Colonic mucosa (tissue), 4 donors: ENCODE measurements at places on chromosomes 3 and 15.

- no peak overlapping the region for H3K27ac ChIP-seq
- no peak for DNase-seq
- H3K4me3 ChIP-seq, result peak overlapping the region; percentile 5
- H3K4me1 ChIP-seq, result no peaks in the 10 kb centered on the region
Measured at GRCh38 chr3:13072600-13073325, 466 bp downstream of the IQSEC1 start.

DNA sequence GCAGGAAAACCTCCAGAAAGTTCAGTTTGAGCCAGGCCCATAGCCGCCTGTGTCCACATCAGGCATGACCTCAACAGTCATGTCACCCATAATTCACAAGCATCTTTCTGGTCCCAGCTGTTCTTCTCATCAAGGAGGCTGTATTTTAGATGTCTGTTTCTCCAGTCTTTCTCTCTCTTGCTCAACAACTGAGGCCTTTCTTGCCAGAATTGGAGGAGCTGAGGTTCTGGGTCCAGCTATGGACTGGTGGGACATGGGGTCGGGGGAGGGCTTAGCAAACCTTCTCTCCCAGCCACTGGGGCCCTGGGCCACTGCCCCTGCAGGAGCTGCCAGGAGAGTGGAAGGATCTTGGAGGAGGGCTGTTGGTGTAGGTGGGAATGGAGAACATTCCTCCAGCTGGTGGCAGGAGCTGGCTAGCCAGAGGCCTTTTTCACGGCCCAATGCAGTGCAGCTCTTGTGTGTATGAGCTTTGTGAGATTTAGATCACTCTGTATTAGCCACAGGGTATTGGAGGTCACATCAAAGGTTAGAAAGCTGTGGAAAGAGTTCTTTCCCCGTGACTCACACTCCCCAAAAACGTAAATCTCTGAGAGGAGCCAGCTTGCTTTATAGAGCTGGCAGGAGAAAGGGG, 23.5 kb downstream of the MAGEF1 start:
- DNase-seq, result no peak
- H3K4me3 ChIP-seq, result no peak overlapping the region
- no peaks in the 10 kb centered on the region for H3K27me3 ChIP-seq
- H3K27ac ChIP-seq, result peak overlapping the region; percentile 44
- H3K4me1 ChIP-seq, result no peaks in the 10 kb centered on the region
- no peaks in the 10 kb centered on the region for H3K36me3 ChIP-seq

- H3K4me3 ChIP-seq, result no peak overlapping the region
- DNase-seq, result no peak
- H3K4me1 ChIP-seq, result peaks cover 10% of the 10 kb centered on the region
- H3K27me3 ChIP-seq, result peaks cover 5% of the 10 kb centered on the region
- no peaks in the 10 kb centered on the region for H3K36me3 ChIP-seq
Measured at GRCh38 chr15:74960995-74961588, 4.5 kb upstream of the RPP25 start.

GRCh38 chr15:38683382-38684242, 119.0 kb upstream of the RASGRP1 start:
- H3K4me3 ChIP-seq, result no peak overlapping the region
- no peaks in the 10 kb centered on the region for H3K4me1 ChIP-seq
- no peak overlapping the region for H3K27ac ChIP-seq
- no peaks in the 10 kb centered on the region for H3K36me3 ChIP-seq
- H3K27me3 ChIP-seq, result no peaks in the 10 kb centered on the region

DNA sequence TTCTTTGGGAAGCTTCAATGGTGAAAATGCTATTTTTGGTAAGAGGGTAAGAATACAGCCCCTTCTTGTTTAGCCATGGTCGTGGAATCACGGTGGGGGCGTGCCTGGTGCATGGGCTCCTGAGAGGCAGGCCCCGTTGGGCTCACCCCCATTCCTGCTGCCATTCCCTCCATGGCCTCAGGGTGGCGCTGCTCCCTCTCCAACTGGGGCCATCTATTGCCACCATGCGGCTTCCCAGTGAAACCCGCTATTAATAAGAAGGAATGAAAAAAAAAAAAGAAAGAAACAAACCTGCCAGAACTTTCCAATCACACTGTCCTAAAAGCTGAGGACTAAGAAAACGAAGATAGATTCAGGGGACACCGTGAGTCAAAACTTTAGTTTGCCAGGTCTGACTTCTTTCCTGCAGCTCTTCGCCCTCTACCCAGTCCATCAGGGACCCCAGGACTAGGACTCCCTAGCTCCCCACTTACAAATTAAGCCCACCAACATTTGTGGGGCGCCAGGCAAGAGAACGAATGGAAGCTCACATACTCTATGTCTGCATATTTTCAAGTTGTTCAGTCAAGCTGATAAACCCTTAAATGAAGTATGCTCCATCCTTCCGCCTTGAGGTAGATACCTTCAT, 30.6 kb upstream of the ABHD2 start:
- no peak overlapping the region for H3K27ac ChIP-seq
- no peaks in the 10 kb centered on the region for H3K4me1 ChIP-seq
- DNase-seq, result peak; percentile 88
